HCT116 (cell line): ENCODE measurements at places on chromosomes 6 and 20.

DNA sequence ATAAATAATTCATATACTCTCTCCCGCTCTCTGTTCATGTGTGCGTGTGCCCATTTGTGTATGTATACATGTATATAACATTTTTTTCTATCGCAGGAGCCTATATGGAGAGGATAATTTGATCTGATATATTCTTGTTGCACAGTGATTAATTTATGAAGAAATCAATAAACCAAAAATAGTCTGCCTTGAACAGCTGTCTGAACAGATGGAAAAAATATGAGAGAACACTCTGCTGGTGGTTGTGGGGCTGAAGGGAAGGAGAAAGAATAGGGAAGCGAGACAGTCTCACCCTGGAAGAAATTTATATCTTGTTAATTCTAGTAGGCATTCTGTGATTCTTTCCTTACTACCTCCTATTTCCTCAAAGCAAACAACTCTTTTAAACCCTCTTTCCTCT is 96.6 kb upstream of the B3GAT2 start:
- H3K4me1 ChIP-seq: no peaks in the 10 kb centered on the region
- no peaks in the 10 kb centered on the region for H3K36me3 ChIP-seq
- no peak for DNase-seq
- no peak overlapping the region for H3K4me3 ChIP-seq
- no peaks in the 10 kb centered on the region for H3K27me3 ChIP-seq
- H3K27ac ChIP-seq: no peak overlapping the region

GRCh38 chr20:37386505-37387251 is 40.7 kb downstream of the SRC start:
- H3K36me3 ChIP-seq: no peaks in the 10 kb centered on the region; the same call in 1 of the 2 replicates
- no peak overlapping the region for H3K27ac ChIP-seq
- H3K27me3 ChIP-seq: no peaks in the 10 kb centered on the region
- DNase-seq: no peak

DNA sequence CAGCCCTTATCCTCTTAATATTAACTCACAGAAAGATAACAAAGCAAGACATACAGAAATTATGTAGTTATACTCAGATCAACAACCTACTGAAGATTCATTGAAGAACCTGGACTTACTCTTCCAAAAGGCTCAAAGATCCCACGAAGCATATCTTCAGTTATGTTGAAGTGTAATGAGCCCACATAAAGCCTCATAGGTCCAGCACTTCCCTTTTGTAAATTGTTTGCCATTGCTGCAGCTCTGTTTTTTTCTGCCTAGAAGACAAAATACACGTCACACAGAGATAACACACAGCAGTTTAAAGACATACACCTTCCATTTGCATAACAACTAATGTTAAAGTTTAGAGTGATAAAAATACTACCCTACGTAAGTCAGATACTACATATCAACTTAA is 20.4 kb downstream of the RBM39 start:
- H3K4me1 ChIP-seq: no peaks in the 10 kb centered on the region
- peaks cover 82% of the 10 kb centered on the region for H3K36me3 ChIP-seq
- H3K4me3 ChIP-seq: no peak overlapping the region
- DNase-seq: no peak
- no peaks in the 10 kb centered on the region for H3K27me3 ChIP-seq
- no peak overlapping the region for H3K27ac ChIP-seq

DNA sequence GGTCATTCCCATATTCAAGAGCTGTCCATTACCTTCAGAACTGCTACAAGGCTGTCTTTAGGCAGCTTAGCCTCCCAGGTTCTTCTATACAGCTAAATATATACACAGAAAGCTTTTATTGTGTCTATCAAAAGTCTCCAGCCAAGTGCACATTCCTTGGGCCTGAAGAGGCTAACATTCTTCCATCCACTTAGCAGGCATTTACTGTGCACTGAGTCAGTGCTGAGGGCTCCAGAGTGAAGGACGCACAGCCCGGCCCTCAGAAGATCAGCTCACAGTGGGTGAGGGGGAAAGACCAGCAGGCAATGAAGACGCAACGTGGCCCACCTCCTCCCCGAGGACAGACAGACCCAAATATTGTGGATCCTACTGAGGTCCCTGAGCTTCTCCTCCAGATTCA is 569.9 kb downstream of the CDH26 start:
- no peaks in the 10 kb centered on the region for H3K4me1 ChIP-seq
- DNase-seq: no peak

GRCh38 chr20:44836601-44837120 is 26.3 kb upstream of the RIMS4 start:
- H3K4me3 ChIP-seq: no peak overlapping the region
- H3K27me3 ChIP-seq: peaks cover 30% of the 10 kb centered on the region; the same call in 1 of the 2 replicates
- H3K27ac ChIP-seq: no peak overlapping the region
- H3K4me1 ChIP-seq: no peaks in the 10 kb centered on the region

DNA sequence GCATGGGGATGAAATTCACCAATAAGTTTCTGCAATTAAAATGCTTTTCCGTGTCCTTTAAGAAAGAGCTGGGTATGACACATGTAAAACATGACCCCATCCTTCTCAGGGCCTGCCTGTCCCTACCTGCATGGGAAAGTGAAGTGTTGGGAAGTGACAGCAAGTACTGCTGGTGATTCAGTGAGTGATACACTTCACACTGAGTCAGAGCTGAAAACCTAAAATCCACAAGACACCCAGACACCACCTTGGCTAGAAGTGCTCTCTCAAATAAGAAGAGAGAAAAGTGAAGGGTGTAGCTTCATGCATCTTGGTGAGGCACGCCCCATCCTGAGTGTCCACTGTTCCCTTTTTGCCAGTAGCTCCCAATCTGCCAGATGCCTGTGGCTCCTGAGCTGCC is 3.3 kb downstream of the RAB22A start:
- H3K4me1 ChIP-seq: 0 out of 2 replicates have a peak, but pooled peaks cover 4% of the 10 kb centered on the region
- no peak overlapping the region for H3K27ac ChIP-seq
- DNase-seq: no peak
- no peaks in the 10 kb centered on the region for H3K27me3 ChIP-seq
- no peak overlapping the region for H3K4me3 ChIP-seq
- H3K36me3 ChIP-seq: peaks cover 7% of the 10 kb centered on the region; the same call in 1 of the 2 replicates

GRCh38 chr6:106750142-106750918 is 121.0 kb downstream of the QRSL1 start:
- no peaks in the 10 kb centered on the region for H3K27me3 ChIP-seq
- H3K36me3 ChIP-seq: no peaks in the 10 kb centered on the region
- H3K27ac ChIP-seq: no peak overlapping the region
- H3K4me3 ChIP-seq: no peak overlapping the region

- no peaks in the 10 kb centered on the region for H3K36me3 ChIP-seq
- no peak overlapping the region for H3K4me3 ChIP-seq
Observed at GRCh38 chr20:59735486-59735885, 131.1 kb downstream of the PHACTR3 start.

GRCh38 chr6:100449239-100449691 is 15.5 kb downstream of the SIM1 start:
- no peak overlapping the region for H3K27ac ChIP-seq
- no peaks in the 10 kb centered on the region for H3K36me3 ChIP-seq
- no peak for DNase-seq
- H3K4me1 ChIP-seq: no peaks in the 10 kb centered on the region
- no peaks in the 10 kb centered on the region for H3K27me3 ChIP-seq

GRCh38 chr6:26020329-26021000 is 57.9 kb downstream of the TRIM38 start:
- DNase-seq: peak; percentile 92
- H3K27ac ChIP-seq: peak overlapping the region; percentile 93
- H3K4me3 ChIP-seq: peak overlapping the region; percentile 81
- H3K4me1 ChIP-seq: peaks cover 17% of the 10 kb centered on the region
- no peaks in the 10 kb centered on the region for H3K27me3 ChIP-seq
- no peaks in the 10 kb centered on the region for H3K36me3 ChIP-seq

DNA sequence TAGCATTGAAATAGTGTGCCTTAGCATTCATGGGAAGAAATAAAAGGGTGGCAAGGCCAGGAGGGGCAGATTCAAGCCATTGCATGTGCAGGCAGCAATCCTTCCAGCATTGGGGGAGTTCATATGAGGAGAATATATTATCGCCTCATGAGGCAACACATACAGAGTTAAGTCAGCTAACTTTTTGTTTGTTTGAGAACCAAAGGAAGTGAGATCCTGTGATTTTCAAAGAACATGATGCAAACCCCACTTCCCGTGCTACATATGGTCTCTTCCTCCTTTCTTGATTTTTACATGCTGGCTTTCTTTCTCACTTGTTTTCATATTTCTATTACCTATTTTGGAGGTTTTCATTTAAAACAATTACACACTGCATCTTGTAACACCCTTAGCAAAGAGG is 579.7 kb upstream of the ARID1B start:
- no peak overlapping the region for H3K4me3 ChIP-seq
- no peaks in the 10 kb centered on the region for H3K27me3 ChIP-seq
- H3K36me3 ChIP-seq: no peaks in the 10 kb centered on the region
- no peaks in the 10 kb centered on the region for H3K4me1 ChIP-seq
- H3K27ac ChIP-seq: no peak overlapping the region

DNA sequence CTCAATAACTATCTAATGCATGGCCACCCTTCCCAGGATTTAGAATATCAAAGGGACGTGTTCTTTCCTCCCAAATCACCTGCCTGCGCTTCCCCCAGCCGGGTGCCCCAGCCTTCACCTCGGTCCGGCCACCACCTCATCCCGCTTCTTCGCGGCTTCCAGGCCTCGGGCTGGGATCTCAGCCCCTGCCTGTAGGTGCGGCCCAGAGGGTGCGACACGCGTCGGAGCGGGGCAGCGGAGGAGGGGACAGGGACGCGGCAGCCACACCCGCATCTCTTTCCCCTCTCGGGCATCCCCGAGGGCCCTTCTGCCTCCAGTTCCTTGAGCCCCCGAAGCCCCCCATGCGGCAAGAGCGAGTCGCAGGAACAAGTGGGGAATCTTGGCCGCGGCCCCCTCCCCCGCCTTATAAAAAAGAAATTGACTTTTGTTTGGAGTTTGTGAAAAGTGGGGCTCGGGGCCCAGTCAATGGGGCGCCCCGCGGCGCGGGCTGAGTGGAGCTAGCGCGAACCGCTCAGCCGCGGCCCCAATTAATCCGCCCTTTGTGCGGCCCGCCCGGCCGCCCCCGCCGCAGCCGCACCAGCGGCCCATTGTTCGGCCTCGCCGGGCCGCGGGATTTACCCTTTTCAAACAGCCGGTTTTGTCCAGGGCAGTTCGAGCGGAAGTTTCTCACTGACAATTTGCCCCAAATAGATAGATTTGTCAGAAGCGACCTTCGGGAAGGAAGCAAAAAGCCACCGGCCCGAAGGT is 8.4 kb upstream of the NR2E1 start:
- H3K27me3 ChIP-seq: 0 out of 2 replicates have a peak, but pooled peaks cover 9% of the 10 kb centered on the region
- no peaks in the 10 kb centered on the region for H3K36me3 ChIP-seq
- no peak overlapping the region for H3K27ac ChIP-seq
- no peaks in the 10 kb centered on the region for H3K4me1 ChIP-seq
- DNase-seq: no peak

GRCh38 chr6:143333749-143334520 is 116.6 kb downstream of the ADAT2 start:
- no peaks in the 10 kb centered on the region for H3K36me3 ChIP-seq
- no peak overlapping the region for H3K27ac ChIP-seq
- no peak overlapping the region for H3K4me3 ChIP-seq
- no peaks in the 10 kb centered on the region for H3K27me3 ChIP-seq
- no peak for DNase-seq
- H3K4me1 ChIP-seq: no peaks in the 10 kb centered on the region; the same call in 1 of the 2 replicates

DNA sequence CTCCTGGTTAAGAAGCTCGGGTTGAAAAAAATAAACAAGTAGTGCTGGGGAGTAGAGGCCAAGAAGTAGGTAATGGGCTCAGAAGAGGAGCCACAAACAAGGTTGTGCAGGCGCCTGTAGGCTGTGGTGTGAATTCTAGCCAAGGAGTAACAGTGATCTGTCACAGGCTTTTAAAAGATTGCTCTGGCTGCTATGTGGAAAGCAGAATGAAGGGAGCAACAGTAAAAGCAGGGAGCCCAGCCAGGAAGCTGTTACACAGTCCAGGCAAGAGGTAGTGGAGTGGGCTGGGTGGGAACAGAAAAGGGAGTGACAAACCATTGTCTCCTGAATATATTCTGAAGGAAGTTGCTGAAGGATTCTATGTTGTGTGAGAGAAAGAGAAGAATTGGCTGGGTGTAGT is 2.0 kb downstream of the HFE start:
- DNase-seq: no peak
- H3K27ac ChIP-seq: no peak overlapping the region

GRCh38 chr6:131381052-131381708 is 191.8 kb upstream of the ARG1 start:
- H3K27me3 ChIP-seq: no peaks in the 10 kb centered on the region
- no peak for DNase-seq
- H3K36me3 ChIP-seq: no peaks in the 10 kb centered on the region
- H3K27ac ChIP-seq: no peak overlapping the region
- H3K4me1 ChIP-seq: no peaks in the 10 kb centered on the region

DNA sequence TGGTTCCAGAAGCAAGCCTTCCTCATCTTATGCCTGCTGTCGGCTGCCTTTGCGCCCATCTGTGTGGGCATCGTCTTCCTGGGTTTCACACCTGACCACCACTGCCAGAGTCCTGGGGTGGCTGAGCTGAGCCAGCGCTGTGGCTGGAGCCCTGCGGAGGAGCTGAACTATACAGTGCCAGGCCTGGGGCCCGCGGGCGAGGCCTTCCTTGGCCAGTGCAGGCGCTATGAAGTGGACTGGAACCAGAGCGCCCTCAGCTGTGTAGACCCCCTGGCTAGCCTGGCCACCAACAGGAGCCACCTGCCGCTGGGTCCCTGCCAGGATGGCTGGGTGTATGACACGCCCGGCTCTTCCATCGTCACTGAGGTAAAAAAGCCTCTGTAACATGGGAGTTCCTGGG is 366 bp downstream of the SLC22A1 start:
- no peak overlapping the region for H3K4me3 ChIP-seq
- H3K27ac ChIP-seq: no peak overlapping the region
- H3K36me3 ChIP-seq: no peaks in the 10 kb centered on the region
- no peak for DNase-seq
- no peaks in the 10 kb centered on the region for H3K4me1 ChIP-seq
- no peaks in the 10 kb centered on the region for H3K27me3 ChIP-seq

DNA sequence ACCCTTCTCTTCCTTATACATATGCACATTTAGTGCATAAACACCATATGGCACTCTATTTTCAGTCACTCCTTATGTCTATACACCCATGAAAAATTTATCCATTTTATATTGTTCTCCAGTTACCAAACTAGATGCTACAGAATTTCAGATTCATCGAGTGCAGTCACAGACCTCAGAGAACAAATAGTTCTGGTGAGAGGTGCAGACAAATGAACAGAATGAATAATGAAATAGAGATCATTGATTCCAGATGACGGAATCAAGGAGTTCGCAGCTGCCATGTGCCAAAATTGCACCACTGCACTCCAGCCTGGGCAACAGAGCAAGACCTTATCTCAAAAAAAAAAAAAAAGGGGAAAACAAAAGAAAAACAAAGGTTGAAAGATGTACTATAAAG is 214.8 kb upstream of the CEP162 start:
- DNase-seq: no peak
- no peaks in the 10 kb centered on the region for H3K36me3 ChIP-seq
- no peaks in the 10 kb centered on the region for H3K4me1 ChIP-seq
- no peaks in the 10 kb centered on the region for H3K27me3 ChIP-seq

GRCh38 chr20:51749674-51750036 is 18.5 kb downstream of the ATP9A start:
- no peaks in the 10 kb centered on the region for H3K27me3 ChIP-seq
- no peaks in the 10 kb centered on the region for H3K36me3 ChIP-seq
- H3K4me3 ChIP-seq: peak overlapping the region; percentile 30

- no peaks in the 10 kb centered on the region for H3K4me1 ChIP-seq
- no peak for DNase-seq
- no peak within 1 kb of the TSS for H3K27ac ChIP-seq
- no peaks in the 10 kb centered on the region for H3K27me3 ChIP-seq
Observed at GRCh38 chr6:17101422-17102257, at the start of gene STMND1. STMND1 (plus strand) TSS chr6:17102050; CDS start chr6:17102258, 208 bp downstream.
